Activated CD8-positive, alpha-beta memory T cell treated with anti-CD3 and anti-CD28 coated beads for 24 hours (primary cell): ENCODE measurements at places on chromosomes 12 and 14.

DNA sequence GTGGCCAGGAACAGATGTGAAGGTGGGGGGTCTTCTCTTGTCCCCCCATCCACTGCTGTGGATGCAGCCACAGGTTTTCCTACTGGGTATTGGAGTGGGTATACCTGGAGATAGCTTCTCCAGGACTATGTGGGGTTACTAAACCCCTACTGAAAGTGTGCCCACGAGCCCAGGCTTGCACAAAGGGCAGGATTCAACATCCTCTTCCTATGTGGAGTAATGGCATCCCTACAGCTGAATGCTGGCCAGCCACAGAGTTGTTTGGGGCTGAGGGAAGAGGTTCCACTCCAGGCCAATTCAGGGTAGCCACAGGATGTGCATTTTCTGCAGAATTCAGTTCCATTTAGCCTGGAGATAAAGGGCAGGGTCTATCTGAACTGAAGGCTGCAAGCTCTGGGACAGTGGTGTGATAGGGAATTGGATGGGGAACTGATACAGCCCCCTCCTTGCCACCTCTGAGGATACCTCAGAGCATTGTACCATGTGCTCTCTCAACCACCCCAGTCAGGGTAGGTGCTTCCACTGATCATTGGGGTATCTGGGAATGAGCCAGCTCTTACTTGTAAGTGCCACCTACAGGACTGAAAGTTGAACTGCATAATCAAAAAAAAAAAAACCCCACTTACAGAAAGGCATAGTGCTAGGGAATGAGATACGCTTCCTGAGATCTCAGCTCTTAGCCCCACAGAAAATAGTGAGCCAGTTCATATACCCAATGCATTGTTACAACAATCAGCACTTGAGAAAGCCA is 187.1 kb downstream of the KITLG start:
- no peak for DNase-seq

GRCh38 chr14:69945912-69946311 is 66.7 kb downstream of the SMOC1 start:
- DNase-seq: no peak

DNA sequence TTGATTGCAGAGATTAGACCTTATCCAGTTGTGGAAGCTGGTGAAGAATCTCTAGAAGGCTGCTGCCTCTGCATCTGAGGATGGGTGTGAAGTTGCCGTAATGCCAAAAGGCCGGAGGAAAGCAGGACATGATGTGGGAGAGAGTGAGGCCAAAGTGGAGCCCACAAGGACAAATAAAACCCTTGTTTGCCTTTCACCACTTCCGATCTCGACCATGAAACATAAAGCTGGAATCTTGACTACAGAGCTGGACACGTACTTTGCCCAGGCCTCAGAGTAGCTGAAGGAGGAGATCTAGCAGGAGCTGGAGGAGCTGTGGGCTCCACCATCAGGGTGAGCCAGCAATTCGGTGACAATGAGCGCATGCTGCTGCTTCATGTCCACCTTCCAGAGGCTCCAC is 5.0 kb upstream of the CACNA1C start:
- DNase-seq: no peak

DNA sequence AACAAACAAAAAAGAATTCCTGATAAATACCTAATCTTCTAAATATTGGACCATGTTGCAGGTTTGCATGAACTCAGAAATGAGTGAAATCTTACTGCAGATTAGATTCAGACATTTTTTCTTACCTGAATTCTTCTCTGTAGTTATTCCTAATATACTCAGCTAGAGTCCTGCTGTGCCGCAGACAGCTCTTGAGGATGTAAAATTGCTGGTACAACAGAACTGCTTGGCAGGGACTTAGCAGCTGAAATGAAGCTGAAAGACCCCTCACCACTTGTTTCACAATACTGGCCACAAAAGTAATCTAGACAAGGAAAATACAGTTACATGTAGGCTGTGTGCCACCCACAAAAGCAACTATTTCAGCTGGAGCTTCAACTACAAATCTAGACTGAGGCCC is 48.3 kb upstream of the KICS2 start:
- DNase-seq: no peak

DNA sequence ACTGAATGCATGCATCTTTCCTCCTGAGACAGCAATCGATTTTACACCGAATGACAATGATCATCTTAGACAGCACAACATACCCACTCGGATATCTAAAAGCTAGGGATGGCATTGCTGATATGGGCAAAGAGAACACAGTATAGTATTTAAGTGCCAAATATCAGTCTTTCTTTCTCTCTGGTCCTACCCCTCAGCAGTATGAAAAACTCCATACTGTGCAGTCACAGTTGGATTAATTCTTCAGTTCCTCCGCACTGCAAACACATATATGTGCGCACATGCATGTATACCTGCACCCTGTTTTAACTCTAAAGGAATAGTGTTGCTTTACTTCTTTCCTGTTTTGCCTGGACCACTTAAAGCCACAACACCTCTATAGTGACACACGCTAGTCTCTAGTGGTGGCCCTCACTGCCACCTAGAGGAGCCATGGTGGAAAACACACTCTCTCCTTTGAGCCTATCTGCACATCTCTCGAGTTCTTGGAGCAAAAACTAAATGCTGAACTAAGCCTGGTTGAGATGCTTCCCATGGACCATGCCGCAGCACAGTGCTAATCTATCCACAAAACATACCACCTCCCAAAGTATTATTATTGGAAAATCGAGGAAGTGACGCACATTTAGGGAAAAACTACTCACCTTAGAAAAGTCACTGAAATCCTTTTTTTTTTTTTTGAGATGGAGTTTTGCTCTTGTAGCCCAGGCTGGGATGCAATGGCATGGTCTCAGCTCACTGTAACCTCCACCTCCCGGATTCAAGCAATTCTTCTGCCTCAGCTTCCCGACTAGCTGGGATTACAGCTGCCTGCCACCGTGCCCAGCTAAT is 11.9 kb downstream of the TMEM52B start:
- DNase-seq: peak; percentile 71

DNA sequence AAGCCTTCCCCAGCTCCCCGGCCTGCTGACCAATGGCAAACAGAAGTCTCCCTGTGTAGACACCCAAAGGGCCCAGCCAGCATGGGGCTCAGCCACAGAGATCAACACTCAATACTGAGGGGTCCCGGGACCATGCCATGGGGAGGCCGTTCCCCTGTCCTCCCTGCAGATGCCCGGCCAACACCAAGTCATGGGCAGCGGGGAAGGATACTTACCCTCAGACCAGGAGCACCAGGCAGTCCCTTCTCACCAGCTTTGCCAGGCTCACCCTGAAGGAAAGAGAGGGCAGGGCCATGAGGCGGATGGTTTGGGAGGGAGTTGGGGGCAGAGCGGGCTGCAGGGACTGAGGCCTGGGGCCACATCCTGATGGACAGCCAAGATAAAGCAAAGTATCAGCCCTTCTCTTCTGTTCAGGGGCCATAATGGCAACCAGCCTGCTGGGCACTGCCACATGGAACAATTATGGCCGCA is 19.9 kb downstream of the COL2A1 start:
- no peak for DNase-seq

DNA sequence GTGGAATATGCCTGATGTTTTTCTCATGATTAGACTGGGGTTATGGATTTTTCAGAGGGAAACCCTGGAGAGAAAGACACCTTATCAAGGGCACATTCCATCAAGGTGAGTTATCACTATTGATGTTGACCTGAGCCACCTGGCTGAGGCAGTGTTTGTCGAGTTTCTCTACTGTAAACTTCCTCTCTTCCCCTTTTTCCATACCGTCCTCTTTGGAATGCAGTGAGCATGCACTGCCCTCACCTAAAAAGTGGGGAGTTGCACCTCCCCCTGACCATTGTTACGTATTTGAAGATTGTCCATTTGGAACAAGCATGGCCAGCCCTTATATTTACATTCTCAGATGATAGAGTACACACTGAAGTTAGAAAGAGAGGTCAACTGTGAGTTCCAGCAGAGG is 53.9 kb upstream of the PWP1 start:
- DNase-seq: no peak

DNA sequence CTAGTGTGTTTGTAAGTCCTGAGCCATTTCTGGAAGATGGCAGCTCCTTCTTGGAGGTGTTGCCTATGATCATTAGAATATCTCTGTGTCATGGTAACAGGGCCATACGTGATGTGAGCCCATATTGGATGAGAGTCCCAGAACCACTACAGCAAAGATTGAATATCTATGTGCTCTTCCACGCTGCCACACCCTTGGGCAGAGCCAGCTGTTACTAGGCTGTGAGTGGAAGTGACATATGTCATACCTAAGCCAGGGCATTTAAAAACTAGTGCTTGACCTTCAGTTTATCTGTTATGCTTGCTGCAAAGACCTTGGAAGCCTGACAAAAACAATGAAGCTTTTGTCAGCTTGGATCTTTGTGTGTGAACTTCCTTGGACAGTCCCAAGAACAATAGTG is 495.1 kb upstream of the CCDC196 start:
- no peak for DNase-seq

GRCh38 chr12:127590868-127591267 is 676.1 kb upstream of the TMEM132C start:
- DNase-seq: no peak

DNA sequence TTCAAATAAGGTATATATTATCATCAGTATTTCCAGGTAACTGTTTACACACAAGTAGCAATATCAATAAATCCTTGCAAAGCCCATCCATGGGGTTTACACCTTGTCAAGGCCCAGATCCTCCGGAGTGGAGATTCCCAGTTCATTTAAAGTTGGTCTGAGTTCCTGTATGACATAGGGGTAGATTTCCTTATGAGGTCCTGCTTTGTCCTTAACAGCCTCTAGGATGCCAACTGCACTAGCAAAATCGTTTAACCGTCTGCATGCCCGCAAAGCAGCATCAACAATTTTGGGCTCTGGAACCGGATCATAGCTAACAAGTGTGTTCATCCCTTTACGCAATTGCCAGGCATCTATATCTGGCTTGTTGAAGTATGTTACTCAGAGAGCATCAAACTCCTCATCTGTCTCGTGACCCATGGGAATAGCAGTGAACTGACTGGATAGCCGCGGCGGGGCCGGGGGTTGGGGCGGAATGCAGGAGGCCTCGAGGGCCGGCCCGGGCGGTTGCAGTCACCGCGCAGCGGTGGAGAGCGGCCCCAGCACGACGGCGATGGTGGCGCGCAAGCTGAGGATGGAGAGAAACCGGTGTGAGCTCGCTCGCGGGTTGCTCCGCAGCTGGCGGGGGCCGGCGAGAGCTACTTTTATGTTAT is 30.6 kb upstream of the FBXO34 start:
- DNase-seq: no peak

GRCh38 chr14:61202124-61202523 is 79.0 kb downstream of the TMEM30B start:
- DNase-seq: no peak

GRCh38 chr14:51018521-51018920 is 74.2 kb upstream of the PYGL start:
- no peak for DNase-seq

DNA sequence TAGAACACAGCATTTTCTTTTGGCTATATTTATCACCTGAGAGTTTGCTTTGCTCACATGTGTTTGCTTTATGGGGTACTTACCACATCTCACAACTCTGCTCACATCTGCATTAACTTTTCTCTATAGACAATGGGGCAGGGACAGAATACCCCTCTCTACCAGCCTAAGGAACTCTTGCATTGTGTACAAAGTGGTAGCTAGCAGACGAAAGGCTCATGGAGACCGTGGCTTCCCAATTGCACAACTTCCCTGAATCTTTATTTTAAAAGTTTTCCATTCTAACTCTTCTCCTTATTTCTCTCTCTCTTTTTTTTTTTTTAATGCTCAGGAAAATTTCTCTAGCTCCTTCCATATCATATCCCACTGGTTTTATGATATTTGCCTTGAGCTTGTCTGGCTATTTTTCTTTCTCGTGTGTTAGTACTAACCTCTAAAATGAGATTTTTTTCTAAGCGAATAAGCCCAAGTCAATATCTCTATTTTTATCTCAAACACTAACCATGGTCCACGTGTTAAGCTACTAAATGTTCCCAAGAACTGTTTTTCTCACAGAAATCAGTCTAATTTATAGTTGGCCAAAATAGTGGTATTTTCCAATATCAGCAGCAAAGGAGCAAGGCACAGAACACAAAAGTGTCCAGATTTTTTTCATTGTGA is 155.2 kb downstream of the STXBP6 start:
- no peak for DNase-seq

DNA sequence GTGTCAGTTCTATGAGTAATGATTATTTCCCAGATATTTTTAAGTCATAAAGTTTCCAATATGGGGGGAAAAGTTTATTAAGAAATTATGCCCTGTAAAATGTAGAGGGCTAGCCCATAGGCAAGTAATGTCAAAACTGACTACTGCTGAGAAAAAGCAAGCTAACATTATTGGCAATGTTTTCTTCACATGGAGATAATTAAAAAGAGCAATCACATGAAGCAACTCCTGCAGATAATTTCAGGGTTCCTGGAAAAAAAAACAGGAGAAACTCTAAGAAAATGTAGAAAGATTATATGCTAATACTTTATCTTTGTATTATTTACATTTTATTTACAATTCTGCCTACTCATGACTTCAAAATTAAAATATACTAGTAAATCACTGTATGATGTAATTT is 39.8 kb downstream of the PPP1R12A start:
- no peak for DNase-seq

DNA sequence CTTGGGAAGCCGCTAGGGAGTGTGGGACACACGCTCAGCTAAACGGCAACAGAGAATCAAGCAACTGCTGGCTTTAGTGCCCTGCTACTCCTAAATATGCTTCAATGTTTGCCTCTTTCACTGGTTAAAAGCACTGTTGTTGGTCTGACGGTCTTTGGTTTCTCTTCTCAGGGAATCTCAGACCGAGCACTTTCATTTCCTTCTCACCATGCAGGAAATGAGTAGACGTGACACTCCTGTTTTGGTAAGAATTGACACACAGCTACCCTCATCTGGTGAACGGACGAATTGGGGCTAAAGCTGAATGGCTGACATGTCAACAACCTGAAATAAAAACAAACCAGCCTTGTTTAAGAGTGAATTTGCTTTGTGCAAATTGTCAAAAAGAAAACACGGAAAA is 57.5 kb upstream of the PIWIL1 start:
- DNase-seq: no peak

- no peak for DNase-seq
Measured at GRCh38 chr14:104341532-104342434, 203.4 kb downstream of the KIF26A start.

- DNase-seq: no peak
Measured at GRCh38 chr14:39381366-39381765, 50.9 kb downstream of the FBXO33 start.

DNA sequence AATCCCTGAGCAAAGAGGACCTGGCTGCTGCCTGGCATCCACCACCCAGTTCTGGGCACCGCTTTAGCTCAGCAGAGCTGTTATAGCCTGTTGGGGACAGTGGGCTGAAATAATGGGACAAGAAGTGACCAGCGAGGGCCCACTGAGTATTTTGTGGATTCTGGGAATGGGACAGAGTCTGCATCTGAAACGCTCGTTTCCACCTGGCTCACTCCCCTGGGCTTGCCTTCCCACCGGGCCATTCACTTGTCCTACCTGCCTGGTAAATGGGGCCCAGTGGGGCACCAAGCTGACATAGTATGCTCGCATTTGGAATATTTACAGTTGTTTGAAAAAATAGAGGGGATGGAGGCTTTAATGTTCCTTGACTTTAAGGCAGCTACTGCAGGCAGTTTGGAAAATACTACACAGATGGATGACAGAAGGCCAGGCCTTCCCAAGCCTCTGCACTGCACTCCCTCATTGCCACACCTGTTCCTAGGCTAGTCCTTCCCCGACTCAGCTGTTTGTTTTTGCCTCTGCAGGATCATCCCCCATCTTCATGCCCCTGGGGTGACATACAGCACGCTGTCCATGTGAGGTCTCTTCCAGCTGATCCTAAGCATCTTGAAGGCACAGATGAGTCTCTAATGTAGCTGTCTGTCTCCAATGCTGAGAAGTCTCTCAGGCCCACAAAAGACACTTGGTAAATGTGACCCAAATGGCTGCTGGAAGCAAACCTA is 61.3 kb upstream of the DICER1 start:
- no peak for DNase-seq

- DNase-seq: no peak
Measured at GRCh38 chr12:98374007-98374406, 141.4 kb upstream of the TMPO start.
